ENCODE measurements at places on chromosomes 7 and 10. TPM values are rescaled to one million over a fixed set of nuclear protein-coding genes. Genes with fewer than 3 reads are reported as not detected.

GRCh38 chr7:132495936-132496335 is 80.3 kb downstream of the PLXNA4 start:
- H3K4me1 ChIP-seq, result peaks cover 23% of the 10 kb centered on the region
- H3K27ac ChIP-seq, result no peak overlapping the region
- H3K36me3 ChIP-seq, result peaks cover 2% of the 10 kb centered on the region
- DNase-seq, result no peak
- no peak overlapping the region for H3K4me3 ChIP-seq

- H3K27me3 ChIP-seq, result no peaks in the 10 kb centered on the region
- no peak overlapping the region for H3K27ac ChIP-seq
- no peak overlapping the region for H3K4me3 ChIP-seq
- no peaks in the 10 kb centered on the region for H3K36me3 ChIP-seq
- no peaks in the 10 kb centered on the region for H3K4me1 ChIP-seq
- DNase-seq, result no peak
Measured at GRCh38 chr10:130401860-130402765, 265.9 kb downstream of the GLRX3 start.

DNA sequence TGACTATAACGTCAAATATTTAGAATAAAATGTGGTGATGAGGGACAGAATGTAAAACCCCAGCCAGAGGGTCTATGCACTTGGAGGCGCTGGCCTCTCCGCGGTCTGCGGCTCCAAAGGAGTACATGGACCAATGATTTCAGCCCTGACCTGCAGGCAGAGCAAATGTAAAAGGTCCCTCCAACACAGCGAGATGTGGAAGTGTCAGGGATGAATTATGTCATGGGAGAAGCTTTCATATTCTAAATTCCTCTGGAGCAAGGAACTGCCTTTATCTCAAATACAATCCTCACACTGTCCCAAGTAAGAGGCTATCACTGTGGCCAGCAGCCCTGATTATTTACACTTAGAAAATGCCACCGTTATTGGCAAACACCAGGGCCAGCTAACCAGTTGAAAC is 139.4 kb downstream of the GFRA1 start:
- H3K27ac ChIP-seq, result no peak overlapping the region
- H3K4me3 ChIP-seq, result no peak overlapping the region
- no peaks in the 10 kb centered on the region for H3K4me1 ChIP-seq
- H3K36me3 ChIP-seq, result no peaks in the 10 kb centered on the region

The PITX3 gene
- not detected for total RNA-seq

- no peak overlapping the region for H3K27ac ChIP-seq
- H3K4me1 ChIP-seq, result peaks cover 3% of the 10 kb centered on the region
- no peak for DNase-seq
- no peaks in the 10 kb centered on the region for H3K36me3 ChIP-seq
- H3K27me3 ChIP-seq, result peaks cover 9% of the 10 kb centered on the region
- no peak overlapping the region for H3K4me3 ChIP-seq
Measured at GRCh38 chr7:159034988-159035387, 109.7 kb downstream of the VIPR2 start.

- no peaks in the 10 kb centered on the region for H3K36me3 ChIP-seq
- H3K27me3 ChIP-seq, result no peaks in the 10 kb centered on the region
- no peak overlapping the region for H3K4me3 ChIP-seq
Measured at GRCh38 chr10:59234194-59234593, 57.8 kb downstream of the PHYHIPL start.

- H3K4me1 ChIP-seq, result peaks cover 3% of the 10 kb centered on the region
- no peak overlapping the region for H3K27ac ChIP-seq
- DNase-seq, result no peak
- no peaks in the 10 kb centered on the region for H3K27me3 ChIP-seq
- no peaks in the 10 kb centered on the region for H3K36me3 ChIP-seq
Measured at GRCh38 chr10:127921753-127922145, 14.8 kb downstream of the PTPRE start.

- DNase-seq, result no peak
- no peak overlapping the region for H3K4me3 ChIP-seq
- peaks cover 6% of the 10 kb centered on the region for H3K36me3 ChIP-seq
- H3K27me3 ChIP-seq, result no peaks in the 10 kb centered on the region
- H3K4me1 ChIP-seq, result peaks cover 10% of the 10 kb centered on the region
- no peak overlapping the region for H3K27ac ChIP-seq
Measured at GRCh38 chr10:124952123-124952522, 10.2 kb downstream of the ZRANB1 start.

- no peak overlapping the region for H3K4me3 ChIP-seq
- H3K27me3 ChIP-seq, result peaks cover 3% of the 10 kb centered on the region
- no peak overlapping the region for H3K27ac ChIP-seq
- no peaks in the 10 kb centered on the region for H3K36me3 ChIP-seq
Measured at GRCh38 chr10:51852297-51852696, 152.9 kb upstream of the CSTF2T start.

GRCh38 chr7:132666774-132667172 is 90.5 kb upstream of the PLXNA4 start:
- H3K27me3 ChIP-seq, result no peaks in the 10 kb centered on the region
- H3K27ac ChIP-seq, result peak overlapping the region; percentile 84
- H3K36me3 ChIP-seq, result peaks cover 4% of the 10 kb centered on the region
- no peak for DNase-seq

DNA sequence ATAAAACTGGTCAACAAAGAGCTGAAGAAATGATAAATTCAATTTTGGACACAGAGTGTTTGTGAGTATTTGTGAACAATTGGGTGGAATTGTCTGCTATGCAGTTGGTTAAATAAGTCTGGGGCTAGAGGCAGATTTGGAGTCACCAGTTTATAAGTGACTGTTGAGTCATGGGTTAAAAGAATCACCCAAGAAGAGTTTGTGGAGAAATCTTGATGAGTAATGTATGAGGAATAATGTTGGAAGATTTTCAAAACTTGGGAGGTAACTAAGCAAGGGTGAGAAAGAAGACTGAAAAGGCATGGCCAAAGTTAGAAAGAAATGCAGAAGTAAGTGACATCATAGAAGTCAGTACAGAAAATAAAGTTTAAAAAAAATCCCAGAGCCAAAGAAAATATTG is 750.7 kb downstream of the MAGI2 start:
- H3K4me1 ChIP-seq, result no peaks in the 10 kb centered on the region
- H3K4me3 ChIP-seq, result no peak overlapping the region
- H3K27me3 ChIP-seq, result no peaks in the 10 kb centered on the region
- DNase-seq, result no peak
- no peaks in the 10 kb centered on the region for H3K36me3 ChIP-seq
- no peak overlapping the region for H3K27ac ChIP-seq

The IKZF1 gene
- 379 TPM for total RNA-seq

The MLXIPL gene
- not detected for total RNA-seq

The CALML5 gene
- total RNA-seq, result not detected

The SHTN1 gene
- 0.45 TPM for total RNA-seq

- no peaks in the 10 kb centered on the region for H3K36me3 ChIP-seq
- peaks cover 29% of the 10 kb centered on the region for H3K27me3 ChIP-seq
- H3K4me3 ChIP-seq, result no peak overlapping the region
- no peak for DNase-seq
Measured at GRCh38 chr7:104225451-104225850, 17.6 kb upstream of the ORC5 start.

The IL6 gene
- total RNA-seq, result 0.92 TPM

DNA sequence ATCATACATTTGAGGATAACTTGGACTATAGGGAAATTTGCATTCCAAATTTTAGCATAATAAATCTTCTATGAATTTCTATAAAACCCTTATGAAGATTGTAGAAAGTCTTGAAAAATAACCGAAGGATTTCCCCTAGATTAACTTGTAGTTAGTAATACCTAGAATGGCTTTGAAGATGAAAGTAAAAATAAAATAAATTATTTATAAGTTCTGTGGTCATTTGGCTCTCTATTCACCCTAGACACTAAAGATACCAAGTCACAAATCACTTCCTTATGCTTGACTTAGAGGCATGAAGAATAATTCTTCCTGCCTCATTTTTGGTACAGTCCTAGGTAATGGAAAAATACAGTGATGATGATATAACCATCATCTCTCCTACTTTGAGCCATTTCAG is 79.3 kb downstream of the CSTF2T start:
- H3K27ac ChIP-seq, result no peak overlapping the region
- no peaks in the 10 kb centered on the region for H3K4me1 ChIP-seq
- H3K27me3 ChIP-seq, result no peaks in the 10 kb centered on the region
- no peaks in the 10 kb centered on the region for H3K36me3 ChIP-seq
- DNase-seq, result no peak

GRCh38 chr10:121873236-121873635 is 54.6 kb downstream of the ATE1 start:
- no peak overlapping the region for H3K4me3 ChIP-seq
- no peaks in the 10 kb centered on the region for H3K27me3 ChIP-seq
- no peak for DNase-seq
- no peak overlapping the region for H3K27ac ChIP-seq
- H3K36me3 ChIP-seq, result peaks cover 18% of the 10 kb centered on the region

GRCh38 chr7:43508461-43508860 is 74.4 kb upstream of the STK17A start:
- H3K27ac ChIP-seq, result no peak overlapping the region
- H3K4me3 ChIP-seq, result no peak overlapping the region
- H3K4me1 ChIP-seq, result peaks cover 9% of the 10 kb centered on the region
- DNase-seq, result no peak
- no peaks in the 10 kb centered on the region for H3K36me3 ChIP-seq
